ENCODE measurements at places on chromosomes 6 and 20.

GRCh38 chr6:128284128-128284527 lies 236.3 kb downstream of the PTPRK start:
- no peak for DNase-seq

GRCh38 chr6:124389127-124389526 lies 573.1 kb upstream of the RNF217 start:
- no peak for DNase-seq

DNA sequence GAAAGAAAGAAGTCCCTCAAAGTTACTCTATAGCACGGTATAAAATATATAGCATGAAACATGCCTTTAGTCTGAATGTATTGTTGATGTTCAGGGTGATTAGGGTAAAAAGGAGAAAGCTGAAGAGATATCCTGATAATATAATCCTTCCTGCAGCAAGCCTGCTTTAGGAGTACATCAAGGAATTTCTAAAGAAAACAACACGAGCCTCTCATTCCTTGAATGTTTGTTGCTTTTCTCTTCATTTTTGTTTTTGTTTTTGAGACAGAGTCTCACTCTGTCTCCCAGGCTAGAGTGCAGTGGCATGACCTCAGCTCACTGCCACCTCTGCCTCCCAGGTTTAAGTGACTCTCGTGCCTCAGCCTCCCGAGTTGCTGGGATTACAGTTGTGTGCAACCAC lies 79.1 kb downstream of the CD164 start:
- DNase-seq = no peak

GRCh38 chr20:25374842-25375241 lies 15.8 kb downstream of the ABHD12 start:
- DNase-seq = no peak

DNA sequence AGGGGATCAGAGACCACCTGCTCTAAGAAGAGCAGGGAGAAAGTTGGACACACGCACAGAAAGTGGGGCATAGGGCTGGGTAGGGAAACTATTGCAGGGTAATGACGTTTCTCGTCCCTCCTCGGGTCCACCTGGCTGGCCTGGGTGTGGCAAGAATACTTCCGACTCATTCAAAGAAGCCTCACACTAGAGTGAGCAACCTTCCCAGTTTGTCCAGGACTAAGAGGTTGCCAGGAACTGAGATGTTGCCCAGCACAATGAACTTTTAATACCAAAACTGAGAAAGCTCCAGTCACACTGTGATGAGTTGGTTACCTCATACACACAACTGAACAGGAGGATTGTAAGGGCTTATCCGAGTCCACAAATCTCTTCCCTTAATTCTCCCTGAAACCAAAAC lies 74.5 kb upstream of the ADGRF1 start:
- DNase-seq = no peak

DNA sequence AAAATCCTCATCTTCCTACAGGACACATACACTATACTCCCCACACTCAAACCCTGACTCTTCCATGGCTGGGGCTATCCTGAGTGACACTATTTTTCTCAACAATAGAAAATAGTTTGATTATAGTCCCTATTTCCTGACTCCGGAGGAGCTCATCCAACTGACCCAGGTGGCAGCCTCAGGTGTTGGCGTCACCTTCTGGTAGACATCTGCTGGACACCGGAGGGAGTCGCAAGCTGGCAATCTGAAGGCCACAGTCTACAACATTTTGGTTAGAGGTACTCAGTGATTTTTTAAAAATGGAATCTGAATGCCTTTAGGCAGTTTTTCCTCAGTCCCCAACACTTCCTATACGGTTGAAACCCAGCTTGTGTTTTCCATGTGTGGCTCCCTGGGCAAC lies 32.2 kb upstream of the OCSTAMP start:
- DNase-seq = no peak

DNA sequence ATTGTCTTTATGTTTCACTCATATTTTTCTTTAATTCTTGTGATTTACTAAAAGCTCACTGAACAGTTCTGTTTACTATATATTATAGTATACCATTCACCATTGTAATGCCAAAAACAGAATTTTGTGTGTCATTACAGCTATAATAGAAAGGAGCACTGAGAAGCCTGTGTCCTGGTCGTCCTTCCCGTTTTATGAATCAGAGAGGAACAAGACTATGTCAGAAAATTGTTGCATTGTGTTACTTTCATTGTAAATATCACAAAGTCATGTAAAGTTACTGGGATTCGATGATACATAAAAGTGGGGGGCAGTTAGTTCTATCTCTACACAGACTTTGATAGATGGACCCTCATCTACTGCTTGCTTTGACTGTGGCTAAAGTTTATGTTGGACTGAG lies 145.1 kb downstream of the QKI start:
- no peak for DNase-seq

DNA sequence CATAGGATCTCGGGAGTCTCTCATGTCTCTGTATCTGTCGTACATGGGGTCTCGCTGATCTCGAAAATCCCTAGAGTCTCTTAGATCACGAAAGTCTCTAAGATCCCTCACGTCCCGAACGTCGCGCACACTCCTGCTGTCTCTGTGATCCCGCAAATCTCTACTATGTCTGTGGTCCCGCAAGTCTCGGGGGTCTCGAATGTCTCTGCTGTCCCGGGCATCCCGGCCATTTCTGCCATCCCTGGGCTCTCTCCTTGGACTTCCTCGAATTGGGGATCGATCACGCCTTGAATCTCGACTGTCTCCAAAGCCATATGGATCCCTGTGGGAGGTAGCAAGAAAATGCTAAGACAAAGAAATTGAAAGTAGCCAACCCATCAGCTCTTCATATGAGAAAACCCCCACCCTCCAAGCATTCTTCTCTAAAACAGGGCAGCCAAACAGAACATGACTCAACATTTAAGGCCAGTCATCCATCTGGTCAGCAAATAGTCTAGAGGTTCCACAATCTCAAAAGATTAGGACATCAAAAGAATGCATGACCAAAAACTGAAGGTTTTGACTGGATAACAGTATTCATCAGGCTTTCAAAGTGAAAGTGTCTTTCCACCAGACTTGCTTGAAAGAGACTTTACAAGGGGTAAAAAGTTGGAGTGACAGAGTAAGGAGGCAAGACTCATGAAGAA lies 19.4 kb downstream of the NCOA5 start:
- DNase-seq = peak; percentile 23

DNA sequence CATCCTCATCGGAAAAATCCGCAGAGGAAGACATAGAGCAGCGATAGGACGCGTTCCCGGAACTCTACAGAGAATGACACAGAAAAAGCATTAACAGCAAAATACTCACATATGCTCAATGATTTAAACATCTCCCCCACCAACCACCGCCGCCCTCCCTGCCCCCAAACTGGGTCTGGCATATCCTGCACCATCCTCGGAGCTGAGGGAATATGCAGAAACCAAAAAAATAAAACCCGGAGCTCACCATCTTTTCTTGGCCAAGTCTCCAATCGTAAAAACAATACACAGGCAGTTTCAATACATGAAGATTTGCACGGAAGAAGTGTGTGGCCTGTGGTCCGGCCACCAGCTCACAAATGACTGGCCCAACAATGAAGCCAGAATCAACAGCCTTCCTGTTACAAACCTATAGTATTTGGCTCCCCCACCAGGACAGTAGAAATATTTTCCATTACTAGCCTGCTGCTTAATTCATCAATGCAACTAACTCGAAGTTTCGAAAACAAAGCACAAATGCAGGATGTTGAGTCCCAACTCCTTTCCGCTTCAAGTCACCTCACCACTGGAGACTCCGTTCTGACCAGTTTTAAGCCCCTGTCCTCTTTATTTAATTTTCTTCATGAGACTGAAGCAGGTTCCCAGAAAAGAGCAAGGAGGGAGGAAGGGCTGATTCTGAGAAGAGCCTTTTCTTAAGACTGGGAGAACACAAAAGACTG lies 103.2 kb upstream of the BEND6 start:
- peak; percentile 91 for DNase-seq

- no peak for DNase-seq
These were observed 428.8 kb upstream of the EPHA7 start for GRCh38 chr6:93848031-93848742.

DNA sequence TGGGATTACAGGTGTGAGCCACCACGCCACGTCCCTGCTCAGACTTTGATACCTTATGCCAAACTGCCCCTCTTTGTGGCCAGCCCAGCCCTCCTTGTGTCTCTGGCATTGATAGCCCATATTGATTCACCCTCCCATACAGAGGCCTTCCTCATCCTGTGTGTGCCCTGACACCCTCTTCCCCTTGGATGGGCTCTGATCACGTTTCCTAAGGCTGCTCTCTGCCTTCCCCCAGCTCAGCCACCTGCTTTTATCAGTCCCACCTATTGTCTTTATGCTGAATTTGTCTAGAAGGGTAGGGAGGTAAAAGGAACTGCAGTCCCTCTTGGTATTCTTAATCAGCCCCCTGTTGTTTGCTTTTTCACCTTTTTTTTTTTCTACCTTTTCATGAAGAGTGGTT lies 95.9 kb downstream of the CDKAL1 start:
- no peak for DNase-seq

- no peak for DNase-seq
These were observed 50.5 kb upstream of the PIM1 start for GRCh38 chr6:37119387-37119886.

- no peak for DNase-seq
These were observed 318.6 kb upstream of the RUNX2 start for GRCh38 chr6:45009576-45009975.

DNA sequence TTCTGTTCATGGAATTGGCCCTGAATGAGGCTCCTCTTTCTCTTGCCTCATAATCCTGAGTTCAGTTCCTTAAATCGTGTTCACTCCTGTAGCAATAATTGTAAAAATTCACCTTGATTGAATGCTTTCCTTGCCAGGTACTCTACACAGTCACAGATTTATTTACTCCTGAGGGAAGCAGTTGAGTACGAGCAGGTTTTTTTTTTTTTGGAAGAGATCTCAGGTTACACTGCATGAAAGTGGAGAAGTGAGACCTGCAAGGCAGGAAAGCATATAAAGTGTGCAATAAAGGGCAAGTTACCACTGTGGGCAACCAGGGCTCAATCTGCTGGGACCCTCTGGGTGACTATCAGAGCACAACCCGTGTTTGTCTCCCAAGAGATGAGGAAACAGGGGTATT lies 93.0 kb upstream of the DOK5 start:
- DNase-seq = no peak

DNA sequence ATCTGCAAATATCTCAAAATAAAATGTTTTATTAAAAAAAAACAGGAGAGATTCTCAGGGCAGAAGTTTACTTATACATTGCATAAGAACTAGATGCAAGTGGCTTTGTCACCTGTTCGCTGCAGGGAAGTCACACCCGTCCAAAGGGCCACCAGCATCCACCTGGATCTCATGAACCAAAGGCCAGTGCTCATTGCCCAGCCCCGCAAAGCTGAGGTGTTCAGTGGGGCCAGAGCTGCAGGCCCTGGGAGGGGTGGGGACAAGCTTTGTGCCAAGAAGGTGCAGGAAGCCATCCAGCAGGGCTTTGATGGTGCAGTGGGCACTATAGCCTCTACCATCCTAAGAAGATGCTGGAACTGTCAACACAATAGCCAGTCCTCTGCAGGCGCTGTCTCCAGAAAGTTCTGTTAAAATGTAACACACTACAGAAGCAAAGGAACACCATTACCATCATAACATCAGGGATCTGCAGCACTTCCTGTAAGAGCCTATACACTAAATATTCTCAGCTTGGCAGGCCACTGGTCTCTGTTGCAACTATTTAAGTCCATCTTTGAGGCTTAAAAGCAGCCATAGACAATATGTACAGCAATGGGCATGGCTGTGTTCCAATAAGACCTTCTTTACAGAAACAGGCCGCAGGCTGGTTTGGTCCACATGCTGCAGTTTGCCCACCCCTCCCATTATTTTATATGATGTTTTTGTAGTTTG lies 15.7 kb upstream of the CD93 start:
- DNase-seq = no peak

DNA sequence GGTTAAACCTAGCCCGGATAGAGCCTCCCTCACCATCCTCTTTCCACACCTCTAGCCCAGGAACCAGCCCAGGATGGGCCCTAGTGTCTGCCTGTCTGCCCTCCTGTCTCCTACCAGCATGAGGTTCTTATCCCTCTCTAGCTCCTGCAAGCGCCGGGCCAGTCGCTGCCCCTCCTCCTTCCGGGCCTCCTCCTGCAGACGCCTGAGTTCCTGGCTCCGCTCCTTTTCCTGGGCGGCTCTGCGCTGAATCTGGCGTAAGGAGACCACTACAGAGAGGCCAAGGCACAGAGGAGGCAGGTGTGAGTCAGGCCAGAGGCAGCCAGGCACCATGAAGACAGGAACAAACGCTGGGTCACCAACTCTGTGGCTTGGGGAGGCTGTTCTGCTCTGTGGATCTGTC lies 4.3 kb upstream of the PSORS1C2 start:
- DNase-seq = peak; percentile 89

GRCh38 chr20:8082989-8083388 lies 49.1 kb upstream of the PLCB1 start:
- no peak for DNase-seq

- peak; percentile 31 for DNase-seq
These were observed 162.4 kb upstream of the BTBD3 start for GRCh38 chr20:11755071-11755841.

DNA sequence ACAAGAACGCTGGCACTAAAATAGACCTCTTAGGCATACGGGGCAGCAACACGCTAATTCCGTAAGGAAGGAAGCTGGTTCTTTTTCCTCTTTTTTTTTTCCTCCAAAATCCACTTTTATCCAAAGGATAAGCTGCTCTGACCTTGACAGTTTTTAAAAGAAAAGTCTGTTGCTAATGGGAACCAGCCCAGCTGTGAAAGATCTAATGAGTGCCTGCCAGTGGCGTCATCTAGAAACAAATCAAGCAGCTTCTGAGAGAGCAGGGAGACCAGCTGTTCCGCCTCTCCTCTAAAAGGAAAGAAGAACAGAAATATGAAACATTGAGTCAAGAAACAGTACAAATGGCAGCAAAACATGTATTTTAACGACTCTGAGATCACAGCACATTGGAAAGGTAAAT lies 78.6 kb downstream of the FAXC start:
- DNase-seq = no peak

GRCh38 chr6:14454473-14454775 lies 336.9 kb downstream of the CD83 start:
- no peak for DNase-seq

DNA sequence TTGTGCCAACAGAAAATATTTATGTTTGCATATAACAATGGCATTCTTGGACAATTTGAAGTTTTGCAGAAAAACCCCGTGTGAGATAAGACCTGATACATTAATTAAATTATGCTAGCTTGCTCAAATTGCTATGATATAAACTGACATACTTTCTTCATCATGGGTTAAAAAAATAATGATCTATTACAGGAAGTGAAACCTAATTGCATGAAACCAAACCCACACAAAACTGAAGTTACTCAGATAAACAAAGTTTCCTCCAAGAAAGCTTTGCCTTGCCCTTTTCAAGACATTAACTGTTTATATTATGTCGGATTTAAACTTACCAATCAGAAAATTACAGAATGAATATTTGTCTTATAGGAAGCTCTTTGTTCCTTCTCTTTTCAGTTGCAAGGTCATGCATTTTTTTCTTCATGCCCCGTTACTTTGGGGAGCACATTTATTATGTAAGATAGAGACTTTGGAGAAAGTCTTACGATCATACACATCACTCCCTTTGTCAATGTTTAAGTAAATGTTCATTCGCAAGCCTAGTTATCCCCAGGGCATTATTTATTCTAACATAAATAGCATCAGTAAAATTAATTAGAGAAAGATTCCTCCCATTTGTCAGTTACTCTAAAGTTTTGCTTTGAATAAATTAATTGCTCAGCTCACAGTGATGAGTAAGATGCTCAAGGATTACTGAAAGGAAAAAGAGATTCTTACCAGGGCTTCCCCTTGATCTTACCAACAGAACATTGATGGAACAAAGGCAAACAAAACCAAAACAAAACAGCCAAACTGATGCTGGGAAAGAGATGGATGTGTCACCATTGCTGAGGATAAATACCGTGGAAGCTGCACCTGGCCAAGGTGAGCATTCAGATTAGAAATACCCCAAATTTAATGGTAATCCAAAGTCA lies 14.8 kb upstream of the TMEM244 start:
- DNase-seq = no peak
